NCI-H2029 (cell line): ENCODE measurements at places on chromosomes 1 and 21.
A peak's percentile ranks its signal among the peaks of the same experiment; 100 is the strongest.

DNA sequence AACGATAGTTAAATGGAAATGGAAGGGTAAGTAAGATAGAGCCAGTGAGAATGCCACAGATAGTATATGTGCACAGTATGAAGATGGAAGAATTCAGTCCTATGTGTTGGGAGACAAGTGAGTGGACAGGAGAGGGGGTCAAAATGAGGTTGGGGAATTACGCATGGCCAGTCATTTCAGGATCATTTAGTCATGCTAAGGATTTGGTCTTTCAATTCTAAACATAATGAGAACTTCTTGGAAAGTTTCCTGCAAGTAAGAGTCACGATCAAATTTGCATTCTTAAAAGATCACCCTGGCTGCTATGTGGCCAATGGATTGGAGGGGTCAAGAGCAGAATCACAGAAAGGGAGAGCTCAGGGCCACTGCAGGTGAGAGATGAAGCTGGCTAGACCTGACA is 64.0 kb upstream of the KCNK2 start:
- DNase-seq, result no peak

DNA sequence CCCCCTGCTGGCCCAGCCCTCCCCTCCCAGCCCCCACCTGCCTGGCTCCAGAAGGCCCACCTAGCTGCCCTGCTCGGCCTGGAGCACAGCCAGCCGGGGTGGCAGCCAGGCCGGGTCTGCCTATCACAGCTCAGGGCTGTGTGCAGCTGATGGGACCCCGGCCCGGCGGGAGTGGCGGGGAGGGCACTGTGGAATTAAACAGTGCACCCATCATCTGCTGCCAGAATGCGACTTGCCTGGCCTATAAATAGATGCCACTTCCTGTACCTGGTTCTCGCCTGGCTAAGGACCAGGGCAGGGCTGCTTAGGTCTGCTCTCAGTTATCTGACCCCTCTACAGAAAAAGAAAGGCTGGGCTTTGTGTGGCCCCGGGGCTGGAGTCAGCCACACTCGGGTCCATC is 98.2 kb upstream of the VAMP3 start:
- no peak for DNase-seq

- DNase-seq, result no peak
Observed at GRCh38 chr1:159669338-159669737, 45.1 kb downstream of the CRP start.

GRCh38 chr1:170009551-170009950 is 64.9 kb downstream of the KIFAP3 start:
- DNase-seq, result no peak

DNA sequence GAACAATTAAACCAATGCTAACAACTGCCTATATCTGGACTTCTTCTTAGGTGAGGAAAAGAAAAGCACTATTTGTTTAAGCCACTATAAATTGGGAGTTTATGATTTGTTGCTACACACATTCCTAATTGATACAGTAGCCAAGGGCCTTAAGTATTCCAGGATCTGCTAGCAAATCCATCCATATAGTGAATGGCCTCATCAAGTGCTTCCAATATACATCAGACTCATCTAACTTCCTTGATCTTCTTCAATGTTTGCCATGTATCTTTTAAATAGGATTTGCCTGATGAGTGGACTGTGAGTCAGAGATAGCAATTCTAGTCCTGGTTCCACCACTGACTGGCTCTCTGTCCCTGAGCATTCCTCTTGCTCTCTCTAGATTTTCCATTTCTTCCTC is 430.2 kb downstream of the OMA1 start:
- DNase-seq, result no peak

GRCh38 chr1:171420810-171421209 is 64.5 kb upstream of the PRRC2C start:
- no peak for DNase-seq

GRCh38 chr21:42057851-42058437 is 13.2 kb upstream of the UMODL1 start:
- DNase-seq, result no peak

GRCh38 chr1:162213281-162213912 is 143.9 kb downstream of the NOS1AP start:
- no peak for DNase-seq

- DNase-seq, result no peak
Observed at GRCh38 chr1:10495952-10496351, 21.2 kb downstream of the PEX14 start.

DNA sequence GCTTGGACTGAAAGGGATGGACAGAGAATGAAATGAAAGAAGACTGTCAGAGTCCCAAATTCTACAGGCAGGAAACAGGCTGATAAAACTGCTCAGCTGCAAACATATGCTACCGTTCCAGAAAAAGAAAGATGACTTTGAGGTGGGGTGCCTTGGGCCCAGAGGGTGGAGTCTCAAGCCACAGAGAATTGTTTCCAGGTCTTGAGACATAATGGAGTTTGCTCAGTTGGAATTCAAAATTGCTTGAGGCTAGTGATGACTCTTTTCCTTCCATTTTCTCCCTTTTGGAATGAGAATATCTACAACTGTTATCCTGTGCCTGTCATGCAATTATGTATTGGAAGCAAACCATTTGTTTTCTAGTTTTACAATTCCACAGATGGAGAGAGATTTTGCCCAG is 23.6 kb upstream of the PSEN2 start:
- DNase-seq, result no peak

DNA sequence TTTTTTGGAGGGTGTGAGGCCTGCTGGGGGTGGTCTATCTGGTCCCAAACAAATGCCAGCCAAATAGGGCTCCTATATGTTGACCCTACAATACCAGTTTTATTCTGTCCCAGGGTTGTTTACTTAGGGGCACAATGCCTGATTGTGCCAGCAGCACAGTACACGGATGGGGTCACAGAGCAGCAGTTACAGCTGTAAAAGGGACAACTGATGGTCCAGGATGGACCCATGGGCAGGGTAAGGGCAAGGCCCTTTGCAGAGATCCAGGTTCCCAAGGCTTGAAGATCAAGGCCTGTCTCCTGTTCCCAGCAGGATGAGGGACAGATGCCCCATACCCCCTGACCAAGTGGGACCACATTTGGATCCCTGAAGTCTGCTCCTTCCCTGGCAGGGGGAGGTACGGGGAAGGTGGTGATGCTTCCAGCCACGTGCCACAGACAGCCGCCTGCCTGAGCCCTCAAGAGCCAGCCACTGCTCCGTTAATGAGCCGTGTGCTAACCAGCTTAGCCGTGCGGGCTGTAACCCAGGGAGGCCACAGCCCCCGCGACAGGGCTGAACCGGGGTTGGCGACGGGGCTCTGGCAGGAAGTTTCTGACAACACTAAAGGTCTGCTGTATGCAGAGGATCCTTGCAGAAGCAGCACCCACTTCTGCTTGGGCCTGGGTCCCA is 18.2 kb downstream of the SLC6A9 start:
- no peak for DNase-seq

DNA sequence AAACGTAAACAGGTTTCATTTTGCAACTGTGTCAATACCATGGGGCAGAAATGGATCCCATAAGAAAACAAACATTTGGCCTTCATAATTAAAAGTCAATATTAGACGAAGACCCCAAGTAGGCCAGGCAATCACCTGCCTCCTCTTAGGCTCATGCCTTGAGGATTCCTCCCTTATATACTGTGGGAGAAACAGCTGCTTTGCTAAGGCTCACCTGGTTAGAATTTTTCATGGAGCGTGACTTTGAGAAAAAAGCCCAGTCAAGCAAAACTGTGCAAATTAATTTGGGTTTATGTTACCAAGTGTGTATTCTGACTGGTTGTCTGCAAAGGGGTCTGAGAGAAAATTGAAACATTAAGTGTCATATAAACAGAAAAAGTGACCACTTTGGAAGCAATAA is 605.3 kb upstream of the USP24 start:
- peak; percentile 99 for DNase-seq

- no peak for DNase-seq
Observed at GRCh38 chr1:31667065-31667785, 22.5 kb upstream of the PEF1 start.

GRCh38 chr1:51653127-51653526 is 36.2 kb downstream of the OSBPL9 start:
- no peak for DNase-seq

DNA sequence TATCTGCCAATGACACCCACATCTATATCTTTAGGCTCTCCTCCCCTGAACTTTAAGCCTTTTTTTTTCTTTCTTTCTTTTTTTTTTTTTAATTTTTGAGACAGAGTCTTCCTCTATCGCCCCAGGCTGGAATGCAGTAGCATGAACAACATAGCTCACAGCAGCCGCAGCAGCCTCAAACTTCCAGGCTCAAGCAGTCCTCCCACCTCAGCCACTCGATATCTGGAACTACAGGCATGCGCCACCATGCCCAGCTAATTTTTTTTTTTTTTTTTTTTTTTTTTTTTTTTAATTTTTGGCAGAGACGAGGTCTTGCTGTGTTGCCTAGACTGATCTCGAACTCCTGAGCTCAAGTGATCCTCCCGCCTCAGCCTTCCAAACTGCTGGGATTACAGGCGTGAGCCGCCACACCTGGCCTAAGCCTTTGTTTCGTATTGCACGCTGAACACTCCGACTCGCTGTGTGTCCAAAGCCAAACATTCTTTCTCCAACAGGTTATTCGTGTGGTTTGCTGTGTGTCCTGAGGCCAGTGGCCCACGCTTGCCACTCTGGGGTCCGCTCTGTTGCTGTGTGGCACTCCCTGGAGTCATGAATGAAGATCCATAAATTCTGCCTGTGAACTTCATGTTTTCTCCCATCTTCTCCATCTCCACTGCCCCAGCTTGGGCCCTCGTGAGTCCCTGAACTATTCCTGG is 119.4 kb downstream of the CAMTA1 start:
- no peak for DNase-seq

DNA sequence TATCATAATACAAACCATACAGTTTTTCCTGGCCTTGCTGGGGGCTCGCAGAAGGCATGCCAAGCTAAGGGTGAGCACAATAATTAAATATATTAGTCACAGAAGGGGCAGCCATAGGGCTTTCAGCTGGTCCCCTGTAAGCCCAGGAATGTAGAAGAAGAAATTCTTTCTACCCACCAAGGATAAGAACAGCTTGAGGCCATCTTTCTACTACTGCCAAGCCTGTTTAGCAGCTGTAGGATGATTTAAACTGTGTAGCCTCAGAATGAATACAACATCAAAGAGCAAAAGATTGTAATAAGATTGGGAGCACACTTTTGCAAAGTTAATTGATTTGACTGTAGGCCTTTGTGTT is 171.5 kb downstream of the LRRC7 start:
- no peak for DNase-seq

DNA sequence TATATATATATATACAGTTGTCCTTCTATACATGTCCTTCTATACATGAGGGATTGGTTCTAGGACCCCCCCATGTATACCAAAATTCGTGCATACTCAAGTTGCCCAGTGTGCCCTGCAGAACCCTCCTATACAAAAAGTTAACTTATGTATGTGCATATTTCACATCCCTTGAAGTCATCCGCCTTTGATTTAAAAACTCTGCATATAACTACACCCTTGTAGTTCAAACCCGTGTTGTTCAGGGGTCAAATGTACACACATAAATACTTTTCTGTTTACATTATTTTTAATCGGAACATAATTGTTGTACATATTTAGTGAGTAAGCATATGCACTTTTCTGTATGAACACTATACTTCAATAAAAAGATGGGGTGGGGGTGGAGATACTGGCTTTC is 7.7 kb upstream of the ABL2 start:
- DNase-seq, result no peak

- DNase-seq, result no peak
Observed at GRCh38 chr1:113895098-113895497, 7.7 kb upstream of the BCL2L15 start.

- DNase-seq, result no peak
Observed at GRCh38 chr21:41740604-41741252, 26.1 kb downstream of the RIPK4 start.

DNA sequence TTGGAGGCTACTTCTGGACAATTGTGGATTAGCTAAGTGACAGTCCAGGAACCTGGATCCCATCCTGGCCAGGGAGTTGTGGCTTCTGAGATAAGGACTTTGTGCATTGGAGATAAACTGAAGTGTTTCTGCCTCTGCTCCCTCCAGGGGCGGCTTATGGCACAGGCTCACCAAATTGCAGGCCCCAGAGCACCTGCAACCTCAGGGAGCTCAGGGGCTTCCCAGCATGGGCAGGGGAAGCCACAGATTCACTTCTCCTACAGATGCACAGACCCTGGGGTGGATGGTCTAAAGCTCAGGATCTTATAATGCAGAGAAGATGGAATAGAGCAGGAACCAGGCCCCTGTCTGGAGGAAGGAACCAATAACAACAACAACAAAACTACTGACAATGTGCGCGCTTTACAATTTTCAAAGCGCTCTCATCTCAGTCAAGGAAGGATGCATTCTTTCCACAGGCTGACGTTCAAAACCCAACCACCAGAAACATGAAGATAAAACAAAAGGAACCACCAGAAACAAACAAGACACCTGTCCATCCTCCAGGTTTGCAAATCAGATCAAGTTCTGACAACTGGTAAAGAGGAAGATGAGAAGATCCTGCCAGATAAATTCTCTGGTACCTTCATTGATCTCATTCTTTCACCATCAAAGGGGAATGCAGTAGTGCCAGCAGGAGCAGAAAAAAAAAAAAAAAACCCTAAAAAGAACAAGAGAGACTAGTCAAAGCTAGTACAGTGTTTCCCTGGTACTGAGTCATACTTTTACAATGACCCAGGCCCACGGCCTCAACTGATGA is 121.0 kb upstream of the IRF2BP2 start:
- DNase-seq, result no peak

DNA sequence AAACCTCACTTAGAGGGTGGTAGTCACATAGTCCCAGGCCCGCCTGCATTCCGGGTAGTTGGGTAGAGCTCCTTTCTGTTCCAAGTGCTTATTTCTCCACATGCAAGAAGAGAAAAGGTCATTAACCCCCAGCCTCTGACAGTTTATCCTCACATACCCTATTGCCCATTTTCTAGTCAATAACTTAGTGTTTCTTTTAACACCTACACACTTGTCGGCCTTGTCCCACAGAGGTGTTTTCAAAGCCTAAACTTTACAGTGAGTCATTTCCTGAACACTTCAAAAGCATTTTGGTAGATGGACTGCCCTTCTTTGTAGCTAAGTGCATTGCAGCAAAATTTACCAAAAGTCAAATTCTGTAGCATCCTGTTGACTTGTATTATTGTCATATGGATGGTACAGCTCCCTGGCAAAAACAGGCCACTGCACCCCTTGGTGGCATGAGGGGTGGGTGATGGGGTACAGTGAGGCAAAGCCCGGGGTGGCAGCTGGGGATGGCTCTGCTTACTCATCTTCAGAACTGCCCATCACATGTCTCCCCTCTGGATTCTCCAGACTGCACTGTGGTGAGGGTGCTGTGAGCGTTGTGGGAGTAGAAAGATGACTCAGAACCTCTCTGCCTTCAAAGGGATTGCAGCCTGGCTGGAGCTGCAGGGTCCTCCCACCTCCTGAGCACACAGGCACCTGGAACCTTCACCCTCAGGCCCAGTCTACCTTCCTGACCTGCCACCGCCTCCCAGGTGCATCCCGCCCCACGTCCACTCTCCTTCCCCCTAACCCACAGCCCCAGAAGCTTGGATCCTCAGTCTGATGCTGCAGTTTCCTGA is 45.8 kb upstream of the DMRTB1 start:
- no peak for DNase-seq
